ENCODE measurements at places on chromosomes 1 and 21. TPM values are rescaled to one million over a fixed set of nuclear protein-coding genes. Genes with fewer than 3 reads are reported as not detected.

- DNase-seq: no peak
These were observed 40.4 kb downstream of the MTR start for GRCh38 chr1:236835491-236835890.

Gene PLA2G2C
- total RNA-seq: not detected

GRCh38 chr1:39322431-39322830, 117.9 kb downstream of the MACF1 start:
- no peak for DNase-seq

Gene NUDT17
- 1.1 TPM for total RNA-seq

GRCh38 chr21:46049890-46050667, 47.8 kb upstream of the COL6A2 start:
- no peak for DNase-seq

DNA sequence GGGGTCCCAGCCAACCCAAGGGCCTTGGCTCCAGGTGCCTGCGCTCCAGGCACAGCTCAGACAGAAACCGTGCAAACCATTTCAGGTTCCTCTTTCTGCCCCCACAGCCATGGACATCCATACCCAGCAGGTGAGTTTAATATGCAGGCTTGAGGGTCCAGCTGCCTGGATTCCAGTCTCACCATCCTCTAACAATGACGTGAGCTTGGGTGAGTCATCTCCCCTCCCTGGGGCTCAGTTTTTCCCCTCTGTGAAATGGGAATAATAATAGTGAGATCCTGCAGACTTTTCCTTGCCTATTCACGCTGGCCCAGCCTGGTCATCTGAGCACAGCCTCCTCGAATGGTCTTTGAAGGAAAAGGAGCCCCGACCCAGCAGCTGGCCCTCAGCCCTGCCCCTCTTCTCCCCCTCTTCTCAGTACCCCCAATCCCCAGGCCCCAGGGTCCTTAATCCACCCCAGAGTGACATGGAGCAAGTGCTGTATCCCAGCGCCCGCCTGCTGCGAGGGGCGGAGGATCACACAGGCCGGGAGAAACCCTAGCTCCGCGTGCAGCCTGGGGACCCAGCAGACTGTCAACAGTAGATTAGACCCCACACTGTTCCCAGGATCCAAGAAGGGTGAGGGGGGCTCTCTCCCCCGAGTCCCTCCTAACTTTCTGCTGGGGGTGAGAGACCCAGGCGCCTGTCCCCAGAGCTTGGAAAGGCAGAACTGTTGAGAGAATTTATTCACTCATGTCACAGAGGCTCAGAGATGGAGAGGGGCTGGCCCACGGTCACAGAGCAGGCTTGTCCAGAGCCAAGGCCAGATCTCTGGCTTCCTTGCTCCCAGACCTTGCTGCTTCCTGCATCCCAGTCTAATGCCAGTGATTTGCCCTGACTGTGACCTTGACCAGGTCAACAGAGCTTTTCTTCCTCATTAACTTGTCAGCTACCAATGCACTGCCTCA, 49.2 kb downstream of the TAS1R2 start:
- peak; percentile 51 for DNase-seq

DNA sequence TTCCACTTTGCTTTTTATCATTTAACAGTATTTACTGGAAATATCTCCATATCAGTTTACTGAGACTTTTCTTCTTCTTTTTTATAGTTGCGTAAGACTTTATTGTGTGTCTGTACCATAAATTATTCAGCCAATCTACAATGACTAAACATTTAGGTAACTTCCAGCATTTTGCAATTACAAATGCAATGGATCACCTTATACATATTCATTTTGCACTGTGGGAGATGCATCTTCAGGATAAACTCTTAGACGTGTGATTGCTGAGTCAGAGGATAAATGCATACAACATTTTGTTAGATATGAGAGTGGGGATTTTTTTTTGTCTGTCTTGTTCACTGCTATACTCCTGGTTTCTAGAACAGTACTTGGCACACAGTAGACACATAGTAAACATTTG, 95.7 kb upstream of the GCLM start:
- no peak for DNase-seq

Gene LCE1E
- not detected for total RNA-seq

DNA sequence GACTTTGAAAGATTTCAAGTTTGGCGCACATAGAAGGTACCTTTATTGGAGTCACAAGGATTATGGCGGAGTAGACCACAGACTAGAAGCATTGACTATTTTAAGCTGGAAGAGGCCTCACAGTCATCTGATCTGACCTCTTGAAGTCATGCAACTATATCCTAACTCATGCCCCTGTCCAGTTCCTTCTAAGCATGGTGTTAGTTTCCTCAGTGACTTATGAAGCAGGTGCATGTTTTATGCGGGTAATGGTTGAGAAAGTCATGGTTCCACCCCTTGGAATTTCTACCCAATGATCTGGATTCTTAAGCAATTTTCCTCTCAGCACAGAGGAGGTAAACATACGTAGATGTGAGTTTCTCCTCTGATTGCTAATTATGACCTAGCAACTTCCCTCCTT, 11.7 kb downstream of the OLFML3 start:
- DNase-seq: no peak

- DNase-seq: peak; percentile 54
These were observed 11.2 kb downstream of the WRAP73 start for GRCh38 chr1:3638676-3639075.

- DNase-seq: no peak
These were observed 118.8 kb downstream of the DPYD start for GRCh38 chr1:97802011-97802410.

- no peak for DNase-seq
These were observed 88.5 kb upstream of the VAV3 start for GRCh38 chr1:108053270-108054013.

Gene EVA1C
- 0.10 TPM for total RNA-seq

DNA sequence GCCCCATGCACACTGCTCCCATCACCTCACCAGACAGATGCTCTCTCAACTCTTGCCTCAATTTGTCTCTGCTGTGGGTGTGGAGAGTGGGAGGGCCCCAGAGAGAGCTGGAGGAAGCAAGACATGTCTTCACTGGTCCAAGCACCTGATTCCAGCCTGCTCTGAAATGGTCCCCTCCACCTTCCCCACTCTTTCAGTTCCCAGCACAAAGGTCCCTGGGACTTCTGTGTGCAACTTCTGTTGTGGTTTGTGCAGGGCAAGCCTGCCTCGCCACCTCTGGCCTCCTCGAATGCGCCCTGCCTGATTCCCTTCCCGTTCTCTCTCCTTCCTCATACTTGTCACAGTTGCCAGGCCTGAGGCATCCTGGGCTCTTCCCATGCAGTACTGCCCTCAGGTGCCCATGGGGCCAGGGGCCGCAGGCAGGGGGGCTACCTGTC, 119.3 kb downstream of the SYT2 start:
- DNase-seq: peak; percentile 14

- no peak for DNase-seq
These were observed 20.7 kb downstream of the LGR6 start for GRCh38 chr1:202214089-202214843.
